ENCODE measurements at places on chromosomes 5 and 9.

GRCh38 chr5:7415123-7415522, 19.2 kb downstream of the ADCY2 start:
- no peak for DNase-seq

DNA sequence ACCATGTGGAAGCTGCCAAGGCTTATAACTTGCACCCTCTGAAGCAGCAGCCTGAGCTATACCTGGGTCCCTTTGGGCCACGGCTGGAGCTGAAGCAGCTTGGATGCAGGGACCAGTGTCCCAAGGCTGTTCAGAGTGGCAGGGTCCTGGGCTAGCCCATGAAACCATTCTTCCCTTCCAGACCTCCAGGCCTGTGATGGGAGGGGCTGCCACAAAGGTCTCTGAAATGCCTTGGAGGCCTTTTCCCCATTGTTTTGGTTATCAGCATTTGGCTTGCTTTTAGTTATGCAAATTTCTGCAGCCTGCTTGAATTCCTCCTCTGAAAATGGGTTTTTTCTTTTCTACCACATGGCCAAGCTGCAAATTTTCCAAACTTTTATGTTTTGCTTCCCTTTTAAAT, 433.7 kb upstream of the ACO1 start:
- no peak for DNase-seq

DNA sequence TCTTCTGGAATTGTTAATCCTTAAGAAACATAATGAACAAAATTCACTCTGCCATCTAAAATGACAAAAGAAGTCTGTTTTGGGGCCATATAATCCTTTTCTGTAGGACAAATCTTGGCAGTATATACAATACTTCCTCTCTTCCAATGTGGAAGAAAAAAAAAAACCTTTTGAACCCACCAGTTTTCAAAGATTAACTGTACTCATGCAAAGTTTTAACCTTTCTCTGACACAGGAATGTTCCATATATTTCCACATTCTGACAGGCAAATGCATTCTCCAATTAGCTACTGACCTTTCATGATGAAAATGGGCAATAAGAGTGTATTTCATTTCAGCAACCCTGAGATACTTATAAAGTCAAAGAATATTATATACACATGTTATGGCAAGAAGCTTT, 65.4 kb downstream of the RNF130 start:
- DNase-seq, result no peak

GRCh38 chr5:150489360-150490295, 18.3 kb upstream of the NDST1 start:
- DNase-seq, result peak; percentile 61

- no peak for DNase-seq
These were observed 165.6 kb upstream of the FSTL4 start for GRCh38 chr5:133777951-133778350.

GRCh38 chr9:111969061-111969460, 72.4 kb downstream of the UGCG start:
- no peak for DNase-seq

DNA sequence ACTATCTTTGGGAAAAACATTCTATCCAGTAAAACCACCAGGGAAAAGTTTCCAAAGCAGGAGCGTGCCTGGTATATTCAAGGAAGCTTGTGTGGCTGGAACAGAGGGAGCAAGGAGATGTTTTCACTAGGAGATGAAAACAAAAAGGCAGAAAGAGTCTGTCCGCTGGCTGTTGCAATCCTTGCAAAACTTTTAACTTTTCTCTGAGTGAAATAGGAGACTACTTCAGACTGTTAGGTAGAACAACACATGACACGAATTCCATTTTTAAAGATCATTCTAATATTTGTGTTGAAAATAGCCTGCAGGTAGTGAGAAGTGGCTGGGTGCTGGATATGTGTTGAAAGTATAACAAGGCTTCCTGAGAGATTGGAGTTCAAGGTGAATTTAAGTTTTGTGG, 69.5 kb downstream of the PRR16 start:
- no peak for DNase-seq

- DNase-seq, result no peak
These were observed 4.3 kb downstream of the BRD3OS start for GRCh38 chr9:134029248-134030226.

DNA sequence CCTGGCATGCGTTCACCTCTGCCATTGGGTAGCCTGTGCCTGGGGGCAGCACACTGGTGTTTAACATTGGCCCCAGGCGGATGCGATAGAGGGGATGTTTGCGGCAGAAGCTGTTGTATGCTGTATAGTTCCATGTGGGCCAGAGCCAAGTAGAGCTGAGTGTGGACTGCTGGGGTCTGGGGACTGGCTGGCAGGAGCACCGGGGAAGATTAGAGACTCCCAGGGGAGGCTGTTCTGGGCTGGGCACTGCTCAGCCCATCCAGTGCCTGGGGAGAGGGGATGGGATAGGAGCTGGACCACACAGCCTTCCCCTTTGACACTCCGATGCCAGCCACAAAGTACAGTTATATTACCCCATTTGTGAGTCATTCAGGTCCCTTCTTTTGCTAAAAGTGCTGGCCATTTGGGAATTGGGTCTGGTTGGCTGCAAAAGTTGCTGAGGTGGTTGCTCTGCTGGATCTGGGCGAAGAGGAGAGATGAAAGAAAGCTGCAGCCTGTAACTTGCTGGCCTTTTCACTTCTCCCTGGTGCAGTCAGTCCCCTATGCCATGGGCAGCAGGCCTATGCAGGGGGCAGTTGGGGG, 73.8 kb downstream of the RGS3 start:
- no peak for DNase-seq

GRCh38 chr5:163509291-163509951, 4.0 kb downstream of the MAT2B start:
- no peak for DNase-seq

GRCh38 chr9:111178331-111179055, 140.2 kb upstream of the LPAR1 start:
- no peak for DNase-seq

- no peak for DNase-seq
These were observed 224.9 kb downstream of the EBF1 start for GRCh38 chr5:158874792-158875191.

DNA sequence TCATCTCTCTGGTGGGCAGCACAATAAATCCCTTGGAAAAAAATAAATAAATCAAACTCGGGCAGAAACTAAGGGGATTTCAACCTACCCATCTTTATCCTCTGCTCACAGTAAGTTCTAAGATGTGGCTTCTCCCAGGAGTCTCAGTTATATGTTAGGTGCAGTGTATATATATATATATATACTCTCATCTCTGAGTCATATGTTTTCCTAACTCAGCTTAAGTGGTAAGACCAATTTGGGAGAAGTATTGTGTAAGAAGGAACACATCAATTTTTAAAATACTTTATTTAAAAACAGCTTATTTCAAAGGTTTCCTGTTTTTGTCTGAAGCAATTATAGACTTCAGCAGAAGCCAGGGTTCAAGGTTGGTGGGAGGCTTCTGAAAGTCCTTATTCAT, 20.3 kb upstream of the OSMR start:
- DNase-seq, result no peak

DNA sequence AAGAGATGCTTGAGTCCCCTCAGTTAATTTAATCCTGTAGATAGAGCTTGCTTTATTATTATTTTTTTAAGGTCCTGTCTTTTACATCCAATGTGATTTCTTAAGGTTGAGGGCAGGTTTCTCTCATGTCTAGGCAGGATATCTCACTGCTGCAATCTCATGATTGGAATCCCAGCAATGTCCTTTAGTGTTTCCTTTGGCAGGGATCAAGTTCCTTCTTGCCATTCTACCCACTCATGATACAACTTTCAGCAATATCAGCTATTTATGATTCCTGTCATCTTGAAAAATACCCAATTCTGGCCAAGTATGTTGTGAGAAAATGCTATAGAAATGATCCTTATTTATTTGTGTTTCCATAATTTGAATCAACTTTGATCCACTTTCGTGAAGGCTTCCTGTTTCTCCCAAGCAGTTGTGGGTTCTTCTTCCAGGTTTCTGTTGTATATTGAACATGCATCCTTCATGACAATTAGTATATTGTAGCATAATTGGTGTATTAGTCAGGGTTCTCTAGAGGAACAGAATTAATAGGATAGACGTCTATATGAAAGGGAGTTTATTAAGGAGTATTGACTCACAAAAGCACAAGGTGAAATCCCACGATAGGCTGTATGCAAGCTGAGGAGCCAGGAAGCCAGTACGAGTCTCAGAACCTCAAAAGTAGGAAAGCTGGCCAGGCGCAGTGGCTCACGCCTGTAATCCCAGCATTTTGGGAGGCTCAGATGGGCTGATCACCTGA, 18.4 kb upstream of the VPS13A start:
- DNase-seq, result no peak

DNA sequence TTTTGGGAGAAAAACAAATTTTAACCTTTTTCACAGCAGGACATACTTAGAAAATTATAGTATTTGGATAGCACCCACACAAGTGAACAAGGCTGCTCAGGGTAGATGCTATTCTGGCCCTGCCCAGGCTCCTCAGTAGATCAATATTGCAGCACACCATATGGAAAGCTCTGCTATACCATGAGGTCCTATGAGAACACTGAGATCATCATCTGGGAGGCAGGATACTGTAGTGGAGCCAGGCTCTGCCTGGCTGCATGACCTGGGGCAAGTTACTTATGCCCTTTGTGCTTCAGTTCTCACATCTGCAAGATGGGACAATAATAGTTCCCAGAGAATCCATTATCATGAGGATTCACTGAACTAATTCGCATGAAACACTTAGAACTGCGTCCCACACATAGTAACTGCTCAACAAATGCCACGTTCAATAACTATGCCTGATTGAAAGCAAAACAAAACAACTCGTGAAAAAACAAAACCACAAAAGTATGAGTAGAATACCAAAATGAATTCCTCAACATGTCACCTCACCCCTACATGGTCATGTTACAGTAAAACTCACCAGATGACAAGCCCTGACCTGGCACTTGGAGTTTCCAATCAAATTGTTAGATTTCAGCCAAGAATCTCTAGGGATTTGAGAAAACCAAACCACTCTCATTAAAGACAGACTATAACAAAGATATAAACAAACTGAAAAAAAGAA, 31.9 kb downstream of the ARSB start:
- DNase-seq, result no peak

- DNase-seq, result no peak
These were observed 186.1 kb upstream of the MAST4 start for GRCh38 chr5:66410122-66410521.

- DNase-seq, result no peak
These were observed 277.8 kb downstream of the PRELID2 start for GRCh38 chr5:145557345-145557744.

DNA sequence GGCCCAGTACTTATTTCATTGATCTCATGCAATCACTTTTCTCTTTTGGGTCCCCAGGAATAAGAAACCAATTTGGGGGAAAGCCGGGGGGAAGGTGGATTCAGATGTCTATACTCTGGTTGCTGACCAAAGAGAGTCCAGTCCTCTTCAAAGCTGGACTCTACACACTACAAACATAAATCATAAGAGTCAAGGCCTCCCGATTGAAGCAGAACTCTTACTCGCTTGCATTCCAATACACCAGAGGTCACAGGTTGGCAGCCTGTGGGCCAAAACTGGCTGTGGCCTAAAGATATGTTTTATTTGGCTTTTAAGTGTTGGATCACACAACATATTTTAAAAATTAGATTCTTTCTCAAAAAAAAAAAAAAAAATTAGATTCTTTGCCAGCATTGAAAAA, 311.4 kb upstream of the MSX2 start:
- no peak for DNase-seq

DNA sequence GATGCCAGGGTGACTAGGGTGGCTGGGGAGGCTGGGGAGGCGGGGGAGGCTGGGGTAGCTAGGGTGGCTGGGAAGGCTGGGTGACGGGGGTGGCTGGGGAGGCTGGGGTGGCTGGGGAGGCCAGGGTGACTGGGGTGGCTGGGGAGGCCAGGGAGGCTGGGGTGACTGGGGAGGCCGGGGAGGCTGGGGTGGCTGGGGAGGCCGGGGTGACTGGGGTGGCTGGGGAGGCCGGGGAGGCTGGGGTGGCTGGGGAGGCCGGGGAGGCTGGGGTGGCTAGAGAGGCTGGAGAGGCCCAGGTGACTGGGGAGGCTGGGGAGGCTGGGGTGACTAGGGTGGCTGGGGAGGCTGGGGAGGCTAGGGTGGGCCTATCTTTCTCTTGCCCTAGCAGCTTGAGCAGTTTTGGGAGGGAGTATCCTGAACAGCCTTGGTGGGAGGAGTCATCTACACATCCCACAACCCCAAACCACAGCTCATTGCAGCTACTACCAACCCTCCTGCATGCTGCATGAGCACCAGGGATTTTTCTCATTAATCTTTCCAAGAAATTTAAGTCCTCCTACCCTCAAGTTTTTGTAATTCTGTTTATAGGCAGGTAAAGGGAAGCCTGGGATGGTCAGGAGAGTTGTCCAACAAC, 203.2 kb upstream of the IRX1 start:
- DNase-seq, result no peak

GRCh38 chr5:39730006-39730405, 305.2 kb upstream of the DAB2 start:
- no peak for DNase-seq

GRCh38 chr9:136053757-136054142, 41.3 kb downstream of the NACC2 start:
- DNase-seq, result no peak
